ENCODE measurements at places on chromosomes 6 and 20.

DNA sequence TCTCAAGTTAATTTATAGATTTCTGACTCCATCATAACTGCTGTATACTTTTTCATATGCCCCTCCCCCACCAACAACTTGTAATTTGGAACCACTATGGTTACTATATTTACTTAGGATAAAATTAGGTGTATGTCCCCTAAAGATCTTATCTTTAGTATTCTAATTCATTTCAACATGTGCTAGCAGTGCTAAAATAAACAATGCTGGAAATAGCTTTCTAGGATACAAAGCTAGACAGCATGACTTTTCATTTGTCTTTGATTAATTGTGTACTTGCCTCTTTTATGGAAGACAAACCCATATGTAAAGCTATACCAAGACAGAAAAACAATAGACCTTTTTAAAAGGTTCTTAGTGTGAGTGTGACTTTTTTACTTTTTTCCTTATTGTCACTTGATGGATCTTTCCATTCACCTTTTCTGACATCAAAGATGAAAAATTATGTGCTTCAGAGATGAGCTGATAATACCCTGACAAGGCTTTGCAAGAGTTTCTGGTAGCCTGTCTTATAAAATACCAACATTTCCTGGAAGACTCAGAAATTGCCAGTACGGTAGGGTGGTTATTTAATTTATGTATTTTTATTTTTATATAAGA lies 31.2 kb upstream of the POPDC3 start:
- DNase-seq: no peak

DNA sequence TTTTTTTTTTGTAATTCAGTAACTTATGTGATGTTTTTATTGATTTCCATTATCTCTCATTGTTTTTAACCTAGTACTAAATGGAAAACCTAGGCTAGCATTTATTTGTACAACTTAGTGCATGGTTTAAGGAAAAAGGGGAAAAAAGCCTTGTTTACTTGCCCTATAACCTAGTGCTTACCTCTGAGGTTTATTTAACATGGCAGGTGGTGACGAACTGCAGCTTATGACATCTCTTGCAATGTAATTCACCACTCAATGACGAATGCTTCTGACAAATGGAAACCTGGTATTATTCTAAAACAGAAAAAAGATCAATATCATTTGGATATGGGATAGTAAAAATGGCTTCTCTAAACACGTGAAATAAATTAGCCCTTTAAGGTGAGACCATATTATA lies 618.6 kb upstream of the FLRT3 start:
- DNase-seq: no peak

- no peak for DNase-seq
These were observed 809.7 kb downstream of the MAFB start for GRCh38 chr20:39879296-39879695.

- no peak for DNase-seq
These were observed 35.9 kb downstream of the MOXD1 start for GRCh38 chr6:132365281-132365907.

DNA sequence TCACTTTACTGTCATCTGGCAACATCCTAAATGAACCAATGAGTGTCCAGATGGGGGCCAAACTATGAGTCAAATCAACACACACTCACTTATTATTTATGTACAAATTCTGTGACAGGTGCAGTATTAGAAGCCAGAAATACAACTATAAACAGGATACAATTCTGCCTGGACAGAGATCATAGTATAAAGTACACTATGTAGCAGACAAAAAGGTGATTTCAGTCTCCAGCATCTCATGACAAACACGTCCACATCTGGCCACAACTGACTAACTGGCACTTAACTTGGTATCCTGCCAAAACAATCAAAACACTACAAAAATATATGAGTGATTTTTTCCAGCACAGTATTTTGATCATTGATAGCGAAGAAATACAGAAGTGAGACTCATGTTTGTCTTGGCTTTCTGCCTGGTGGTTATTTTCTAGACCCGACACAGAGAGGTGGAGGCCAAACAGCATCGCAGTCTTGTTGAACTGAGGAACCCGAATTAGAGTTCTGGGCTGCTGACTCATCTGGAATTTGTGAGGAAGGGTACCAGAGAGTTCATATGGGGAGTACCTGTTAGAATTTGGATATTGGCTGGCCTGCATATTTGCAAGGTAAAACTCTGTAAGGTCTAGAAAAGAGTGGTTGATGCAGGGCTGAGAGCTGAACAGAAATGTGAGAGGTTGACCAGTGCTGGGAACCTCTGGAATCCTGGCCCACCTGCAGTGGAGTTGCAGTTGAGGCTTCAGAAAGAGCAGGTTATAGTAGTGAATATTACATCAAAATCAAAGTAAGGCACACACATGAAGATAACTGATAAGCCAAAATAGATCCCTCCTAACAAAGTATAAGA lies 475.2 kb downstream of the PTPRT start:
- DNase-seq: no peak

- no peak for DNase-seq
These were observed 96.8 kb upstream of the NHSL1 start for GRCh38 chr6:138596126-138596525.

GRCh38 chr20:39072132-39072531 lies 110.0 kb downstream of the DHX35 start:
- DNase-seq: no peak

DNA sequence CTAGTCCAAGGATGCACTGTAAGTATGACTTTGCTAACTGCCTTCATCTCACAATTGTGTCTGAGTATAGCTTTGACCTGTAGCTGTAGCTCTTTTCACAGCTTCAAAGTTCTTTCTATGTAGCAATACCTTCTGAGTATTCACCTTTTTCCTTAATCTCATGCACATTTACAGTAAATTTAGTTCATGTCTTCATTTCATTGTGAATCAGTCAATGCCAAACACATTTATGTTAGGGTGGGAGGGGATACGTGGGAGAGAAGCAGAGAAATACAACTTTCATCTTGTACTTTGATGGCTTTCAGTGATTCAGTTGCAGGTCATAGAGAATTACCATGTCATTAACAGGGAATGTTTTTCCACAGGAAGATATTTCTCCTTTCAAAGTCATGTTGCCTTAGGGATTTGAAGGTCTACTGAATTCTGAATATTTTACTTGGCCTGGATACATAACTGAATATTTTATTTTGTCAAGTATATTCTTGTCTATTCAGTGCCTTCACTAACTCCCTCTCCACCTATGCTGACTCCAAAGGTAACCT lies 119.2 kb downstream of the TINAG start:
- no peak for DNase-seq
